CD4-positive, alpha-beta T cell treated with Interleukin-15 for 4 hours (primary cell): ENCODE measurements at places on chromosomes 11 and 22.

DNA sequence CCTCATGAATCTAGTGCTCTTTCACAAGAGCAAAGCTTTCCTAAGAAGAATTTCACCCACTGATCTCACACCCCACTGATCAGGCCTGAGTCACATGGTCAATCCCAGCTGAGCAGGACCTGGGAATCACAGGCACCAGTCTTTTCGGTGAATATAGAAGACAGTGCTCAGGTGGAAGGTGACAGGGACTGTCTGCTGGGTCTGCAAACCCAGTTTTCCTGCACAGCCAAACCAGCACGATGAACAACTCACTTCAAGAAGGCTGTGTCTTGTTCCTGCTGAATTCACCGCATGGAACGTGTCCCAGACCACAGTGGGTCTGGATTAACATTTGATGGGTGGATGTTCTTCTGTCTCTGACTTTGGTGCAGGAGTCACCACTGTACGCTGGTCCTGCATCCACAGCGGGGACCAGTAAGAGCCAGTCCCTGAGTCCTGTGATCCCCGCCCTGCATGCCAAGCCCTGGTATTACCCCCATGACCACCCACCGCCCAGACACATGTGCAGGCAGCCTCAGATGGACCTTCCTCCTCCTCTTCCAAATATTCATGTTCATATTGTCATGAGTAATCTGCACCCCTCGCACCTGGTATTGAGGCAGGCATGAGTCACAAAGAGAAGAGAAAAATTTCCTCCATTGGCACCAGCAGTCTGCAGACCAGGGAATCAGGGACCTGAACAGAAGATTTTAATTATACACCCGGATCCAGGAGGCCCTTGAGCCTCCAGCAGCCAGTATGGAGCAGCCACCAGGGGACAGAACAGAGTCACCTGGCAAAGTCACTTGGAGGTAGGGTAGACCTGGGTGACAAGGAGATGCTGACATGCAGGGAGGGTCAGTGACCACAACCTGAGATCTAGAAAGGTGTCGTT is 8.6 kb upstream of the IGLL5 start:
- DNase-seq: no peak

- DNase-seq: no peak
Observed at GRCh38 chr11:79294845-79295731, 145.7 kb downstream of the TENM4 start.

DNA sequence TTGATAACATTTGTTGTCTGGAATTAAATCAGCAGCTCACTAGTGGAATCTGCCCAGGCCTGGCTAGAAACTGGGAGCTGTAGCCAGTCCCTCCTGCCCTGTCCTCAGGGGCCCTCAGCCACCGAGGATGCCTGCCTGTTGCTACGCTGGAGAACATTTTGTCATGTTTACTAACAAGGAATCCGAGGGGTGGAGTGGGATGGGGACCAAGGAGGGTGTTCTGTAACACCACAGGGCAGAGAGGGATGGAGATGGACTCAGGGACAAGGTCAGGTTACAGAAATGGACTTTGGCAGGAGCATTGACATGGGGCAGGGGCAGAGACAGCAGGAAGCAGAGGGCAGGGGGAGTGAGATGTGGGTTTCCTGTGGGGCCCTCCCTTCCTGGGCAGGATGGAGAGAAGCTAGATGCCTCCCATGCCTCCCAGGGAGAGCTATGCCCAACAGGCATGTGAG is 45.8 kb upstream of the AMPD3 start:
- no peak for DNase-seq

GRCh38 chr11:2482204-2482603 is 37.4 kb downstream of the KCNQ1 start:
- DNase-seq: no peak

DNA sequence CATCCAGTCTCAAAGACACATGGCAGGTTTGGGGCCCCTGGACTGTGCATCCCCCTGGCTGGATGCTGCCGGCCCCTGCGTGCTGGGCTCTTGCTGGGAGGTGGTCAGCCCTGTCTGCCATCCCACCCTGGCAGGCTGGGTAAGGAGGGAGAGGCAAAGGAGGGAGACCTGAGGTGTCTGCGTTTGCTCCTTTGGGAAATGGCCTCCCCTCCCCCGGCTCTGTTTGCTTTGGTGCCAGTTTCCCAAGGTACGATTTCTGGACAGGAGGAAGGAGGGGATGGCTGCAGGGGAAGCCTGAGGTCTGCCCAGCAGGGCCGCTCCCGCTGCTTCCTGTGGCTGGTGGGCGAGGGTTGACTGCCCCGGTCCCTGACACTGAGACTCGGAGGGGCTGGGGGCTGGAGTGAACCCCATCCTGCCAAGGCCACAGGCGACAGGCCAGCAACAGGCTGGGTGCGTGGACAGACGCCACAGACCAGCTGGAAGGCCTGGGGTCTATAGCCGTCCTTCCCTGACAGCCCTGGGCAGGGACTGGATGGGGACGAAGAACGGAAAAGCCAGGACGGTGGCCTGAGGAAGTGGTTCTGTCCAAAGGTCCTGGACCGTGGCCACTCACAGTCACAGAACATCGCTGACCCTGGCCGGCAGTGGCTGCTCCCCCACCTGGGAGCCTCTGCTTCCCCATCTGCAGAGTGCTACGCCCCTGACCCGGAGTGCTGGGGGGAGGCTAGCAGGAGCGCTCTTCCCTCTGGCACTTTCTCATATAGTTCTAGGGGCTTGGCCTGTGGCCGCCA is 38.0 kb downstream of the OSBPL5 start:
- DNase-seq: no peak
